ENCODE measurements at places on chromosomes 6 and 20.

- no peak for DNase-seq
Observed at GRCh38 chr6:73200735-73201134, 24.6 kb downstream of the KHDC1L start.

DNA sequence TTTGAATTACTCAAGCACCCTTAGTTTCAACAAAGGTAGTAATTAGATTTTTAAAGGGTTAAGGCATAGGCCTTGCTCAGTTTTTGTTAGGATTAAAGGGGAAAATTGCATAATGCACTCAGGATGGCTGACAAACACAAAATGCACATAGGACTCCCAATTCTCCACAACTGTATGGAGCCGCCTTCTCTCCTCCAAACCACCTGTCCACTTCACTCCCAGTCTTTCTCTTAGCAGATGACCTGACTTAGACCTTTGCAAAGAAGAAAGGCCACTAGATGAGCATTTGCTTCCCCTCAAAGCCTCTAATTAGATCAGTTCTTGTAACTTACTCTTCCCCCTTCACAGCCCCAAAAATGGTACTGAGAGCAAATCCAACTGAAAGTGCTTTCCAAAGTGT lies 20.1 kb downstream of the NSFL1C start:
- DNase-seq = no peak

DNA sequence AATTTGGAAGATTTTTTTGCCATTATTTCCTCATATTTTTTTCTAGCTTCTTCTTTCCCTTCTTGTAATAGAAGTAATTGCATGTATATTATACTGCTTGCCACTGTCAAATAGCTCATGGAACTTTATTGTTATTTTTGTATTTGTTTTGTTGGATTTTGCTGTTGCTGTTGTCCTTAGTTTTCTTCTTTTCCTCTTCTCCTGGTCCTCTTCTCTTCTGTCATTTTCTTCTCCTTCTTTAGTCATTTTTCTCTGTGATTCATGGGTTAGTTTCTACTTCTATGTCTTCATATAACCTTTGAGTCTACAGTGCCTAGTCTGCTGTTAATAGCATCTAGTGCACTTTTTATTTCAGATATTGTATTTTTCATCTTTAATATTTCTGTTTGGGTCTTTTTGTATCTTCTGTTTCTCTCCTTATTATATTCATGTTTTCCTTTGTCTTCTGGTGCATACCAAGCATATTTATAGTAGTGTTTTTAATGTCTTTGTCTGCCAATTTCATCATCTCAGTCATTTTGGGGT lies 226.2 kb downstream of the HIVEP2 start:
- no peak for DNase-seq

DNA sequence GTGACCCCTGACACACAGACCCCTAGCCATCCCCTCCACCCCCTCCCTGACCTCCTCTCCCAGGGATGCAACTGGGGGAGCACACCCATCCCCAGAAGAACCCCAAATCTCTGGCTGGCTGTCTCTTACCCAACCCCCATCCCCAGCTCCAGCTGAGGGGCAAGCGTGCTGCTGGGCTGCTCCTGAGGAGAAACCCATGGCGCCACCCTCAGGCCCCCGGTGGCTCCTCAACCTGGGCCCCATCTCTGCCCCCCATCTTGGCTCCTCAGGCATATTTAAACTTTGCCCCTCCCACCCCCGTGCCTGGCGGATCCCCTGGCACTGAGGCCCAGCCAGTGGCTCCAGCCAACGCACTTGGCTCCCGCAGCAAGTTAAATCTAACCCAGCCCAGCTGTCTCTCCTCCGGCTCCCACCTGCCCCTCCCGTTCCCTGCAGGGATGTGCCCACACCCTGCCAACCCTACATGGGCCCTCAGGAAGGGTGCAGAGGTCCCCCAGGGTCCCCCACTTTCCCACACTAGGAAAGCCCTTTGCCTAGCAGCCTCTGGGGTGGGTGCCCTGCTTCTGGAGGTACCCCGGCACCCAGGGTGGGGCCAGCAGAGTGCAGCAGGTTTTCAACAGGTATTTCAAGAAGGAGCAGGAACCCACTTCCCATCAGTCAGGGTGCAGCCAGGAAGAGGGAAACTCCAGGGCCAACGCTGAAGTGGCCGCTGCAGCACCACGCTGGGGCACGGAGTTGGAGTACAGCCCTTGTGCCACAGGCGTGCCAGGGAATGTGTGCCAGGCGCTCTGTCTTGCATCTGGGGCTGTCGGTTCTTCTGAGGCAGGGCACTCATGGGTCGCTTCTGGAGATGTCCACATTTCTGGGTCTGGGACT lies 5.3 kb upstream of the OSBPL2 start:
- DNase-seq = no peak

DNA sequence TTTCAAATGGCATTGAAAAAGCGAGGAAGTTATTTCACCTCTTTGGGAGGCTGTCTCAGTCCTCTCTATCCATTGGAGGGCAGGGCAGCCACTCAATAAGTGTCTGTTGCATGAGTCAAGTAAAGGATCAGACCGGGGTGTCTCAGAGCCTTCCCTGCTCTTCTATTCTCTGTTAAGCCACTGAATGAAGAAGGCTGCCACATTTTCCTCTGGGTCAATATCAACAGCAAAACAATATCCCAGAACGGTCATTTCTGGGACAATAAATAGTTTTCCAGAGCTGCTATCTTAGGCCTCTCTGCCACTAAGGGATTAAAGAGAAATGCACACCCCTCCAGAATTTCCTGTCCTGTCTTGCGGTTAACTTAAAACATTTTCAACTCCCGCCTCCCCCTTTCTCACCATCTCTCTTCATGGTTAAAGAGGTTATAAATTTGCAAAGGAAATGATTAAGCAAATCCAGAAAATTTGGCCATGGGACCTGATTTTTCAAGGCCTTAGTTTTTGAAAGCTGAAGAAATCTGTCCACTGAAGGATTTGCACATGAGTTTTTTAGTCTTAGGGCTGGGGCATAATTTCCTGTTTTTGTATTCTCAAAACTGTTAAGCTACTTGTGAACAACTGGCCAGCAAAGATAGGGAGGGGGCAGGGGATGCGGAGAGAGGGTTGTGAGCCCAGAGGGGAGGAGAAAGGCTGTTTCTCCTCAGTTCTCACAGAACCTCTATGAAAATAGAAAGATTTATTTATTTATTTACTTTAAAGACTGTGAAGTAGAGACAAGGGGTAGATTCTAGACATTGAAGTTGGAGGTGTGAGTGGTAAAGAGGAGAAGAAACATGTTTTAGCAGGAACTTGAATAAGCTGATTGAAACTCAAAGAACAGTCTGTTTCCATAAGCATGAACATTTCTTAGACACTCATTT lies 135.7 kb downstream of the BCAS1 start:
- no peak for DNase-seq

GRCh38 chr6:165705941-165706340 lies 42.9 kb upstream of the PDE10A start:
- no peak for DNase-seq

GRCh38 chr6:166353507-166353906 lies 11.2 kb upstream of the SFT2D1 start:
- DNase-seq = no peak

- DNase-seq = no peak
Observed at GRCh38 chr6:34260576-34261267, 11.9 kb upstream of the SMIM29 start.

DNA sequence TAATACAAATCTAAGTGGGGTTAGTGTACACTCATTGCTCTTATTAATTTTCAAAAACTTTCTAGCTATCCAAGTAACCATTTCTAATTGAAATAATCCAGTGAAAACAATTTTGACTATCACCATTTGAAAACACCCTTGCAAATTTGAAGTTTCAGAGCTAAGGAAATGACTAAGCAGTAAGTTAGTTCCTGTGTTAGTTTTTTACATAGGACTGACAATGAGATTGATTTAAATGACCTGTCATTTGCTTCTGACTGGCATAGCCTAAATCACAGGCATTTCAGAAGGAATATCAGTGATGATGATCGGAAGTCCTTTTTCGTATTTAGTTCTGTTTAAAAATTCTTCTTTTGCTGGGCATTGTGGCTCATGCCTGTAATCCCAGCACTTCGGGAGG lies 27.0 kb downstream of the STK4 start:
- no peak for DNase-seq
